Breast epithelium (tissue), 4 donors: ENCODE measurements at places on chromosomes 3 and 15. TPM values are rescaled to one million over a fixed set of nuclear protein-coding genes. Genes with fewer than 3 reads are reported as not detected.

DNA sequence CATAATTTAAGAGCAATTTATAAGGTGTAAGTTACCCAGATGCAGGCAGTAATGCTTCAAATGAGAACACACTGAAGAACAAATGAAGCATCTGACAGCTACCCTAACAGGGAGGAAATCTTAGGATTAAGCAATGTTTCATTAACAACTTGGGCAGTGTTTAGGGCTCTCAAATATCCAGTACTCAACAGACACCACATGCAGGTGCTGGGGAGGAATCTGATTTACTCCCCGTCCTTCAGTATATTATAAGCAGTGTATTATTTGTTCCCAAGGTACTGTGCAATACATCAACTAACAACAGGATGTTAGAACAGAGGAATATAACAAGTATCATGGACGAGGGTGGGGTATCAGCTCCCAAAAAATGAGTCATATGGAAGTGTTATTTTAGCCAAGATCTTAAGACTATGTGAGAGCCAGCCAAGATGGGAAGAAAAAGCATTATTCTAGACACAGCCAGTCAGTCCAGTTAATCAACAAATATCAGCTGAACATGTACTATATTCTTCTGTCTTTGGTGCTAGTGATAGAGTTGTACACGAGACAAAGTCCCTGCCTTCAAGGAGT is 20.4 kb downstream of the BTBD1 start:
- no peaks in the 10 kb centered on the region for H3K4me1 ChIP-seq
- no peak overlapping the region for H3K27ac ChIP-seq
- H3K36me3 ChIP-seq = no peaks in the 10 kb centered on the region
- no peak for DNase-seq
- no peak overlapping the region for H3K4me3 ChIP-seq
- H3K27me3 ChIP-seq = no peaks in the 10 kb centered on the region

DNA sequence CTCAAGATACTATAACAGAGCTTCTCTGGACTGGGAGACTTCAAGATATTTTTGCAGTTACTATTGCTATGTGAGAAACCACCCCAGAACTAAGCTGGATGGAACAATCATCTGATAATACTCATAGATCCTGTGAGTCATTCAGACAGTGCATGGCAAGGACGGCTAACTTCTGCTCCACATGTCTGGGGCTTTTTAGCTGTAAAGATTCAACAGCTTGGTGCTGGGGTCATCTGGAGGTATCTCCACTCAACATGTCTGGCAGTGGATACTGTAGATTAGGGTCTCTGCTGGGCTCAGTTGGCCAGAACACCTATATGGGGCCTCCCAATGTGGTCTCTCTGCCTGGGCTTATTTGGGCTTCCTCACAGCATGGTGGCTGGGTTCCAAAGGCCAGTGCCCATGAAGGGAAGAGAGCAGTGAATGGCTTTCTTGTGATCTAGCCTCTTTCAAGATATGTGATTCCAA is 117.3 kb upstream of the SLC7A14 start:
- H3K4me1 ChIP-seq = no peaks in the 10 kb centered on the region
- no peak overlapping the region for H3K4me3 ChIP-seq
- no peaks in the 10 kb centered on the region for H3K36me3 ChIP-seq
- no peak overlapping the region for H3K27ac ChIP-seq
- H3K27me3 ChIP-seq = no peaks in the 10 kb centered on the region

GRCh38 chr15:66698318-66698961 is 3.6 kb upstream of the SMAD6 start:
- DNase-seq = peak; percentile 72
- no peaks in the 10 kb centered on the region for H3K27me3 ChIP-seq
- H3K36me3 ChIP-seq = no peaks in the 10 kb centered on the region

DNA sequence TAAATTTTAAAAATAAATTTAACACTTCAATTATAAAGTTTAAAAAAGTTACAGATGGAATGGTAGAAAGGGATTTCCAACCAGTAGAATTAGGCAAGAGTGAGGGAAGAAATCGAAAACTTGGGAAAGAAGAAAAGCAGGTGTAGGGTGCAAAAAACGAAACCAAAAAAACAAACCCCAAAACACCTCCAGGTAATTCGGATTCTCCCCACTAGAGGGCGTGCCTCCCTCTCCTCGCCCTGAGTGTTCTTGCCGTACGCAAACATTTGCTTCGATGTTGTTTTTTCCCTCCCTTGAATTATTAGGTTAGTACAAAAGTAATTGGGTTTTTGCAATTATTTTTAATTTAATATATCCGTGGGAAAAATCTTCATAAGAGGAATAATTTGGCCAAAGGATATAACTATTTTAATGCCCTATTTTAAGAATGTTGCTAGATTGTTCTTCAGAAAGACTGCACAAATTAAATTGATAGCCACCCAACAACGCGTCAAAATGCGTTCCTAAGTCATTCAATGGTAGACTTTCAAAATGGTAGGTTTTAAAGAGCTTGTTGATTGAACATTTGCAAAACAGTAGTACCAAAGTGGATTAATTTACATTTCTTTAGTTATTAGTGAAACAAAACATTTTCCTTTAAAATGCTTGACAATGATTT is 63.7 kb downstream of the SLC30A4 start:
- DNase-seq = peak; percentile 54
- H3K4me1 ChIP-seq = peaks cover 18% of the 10 kb centered on the region
- no peak overlapping the region for H3K27ac ChIP-seq
- no peaks in the 10 kb centered on the region for H3K27me3 ChIP-seq

- DNase-seq = no peak
- H3K27ac ChIP-seq = peak overlapping the region; percentile 84
- no peak overlapping the region for H3K4me3 ChIP-seq
- H3K27me3 ChIP-seq = no peaks in the 10 kb centered on the region
- H3K4me1 ChIP-seq = no peaks in the 10 kb centered on the region
Measured at GRCh38 chr3:102181175-102181920, 253.5 kb upstream of the ZPLD1 start.

Gene KBTBD13
- 0.15 TPM for total RNA-seq

DNA sequence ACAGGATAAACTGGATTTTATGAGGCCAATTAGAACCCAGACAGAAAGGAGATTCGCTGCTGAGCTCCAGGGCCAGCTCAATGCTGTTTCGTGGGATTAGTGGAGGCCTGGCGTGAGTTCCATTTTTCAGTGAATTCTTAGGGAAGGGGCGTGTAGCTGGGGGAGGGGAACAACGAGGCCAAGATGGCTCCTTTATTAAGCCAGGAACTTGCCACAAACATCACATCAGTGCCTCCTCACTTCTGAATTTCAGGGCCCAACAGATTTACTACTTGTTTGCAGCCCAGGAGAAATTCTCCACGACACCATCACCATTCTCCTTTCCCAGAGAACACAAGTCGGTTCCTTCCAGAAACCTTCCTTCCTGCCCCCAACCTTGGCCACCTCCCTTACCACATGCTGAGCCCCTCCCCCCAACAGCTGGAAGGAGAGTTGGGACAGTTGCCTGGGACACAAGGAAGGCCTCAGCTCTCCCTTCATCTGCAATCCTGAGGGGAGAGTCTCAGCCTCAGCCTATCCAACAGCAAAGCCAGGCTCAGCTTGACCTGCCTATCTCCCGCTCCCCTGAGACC is 5.8 kb downstream of the IGDCC4 start:
- H3K27ac ChIP-seq = no peak overlapping the region
- no peaks in the 10 kb centered on the region for H3K27me3 ChIP-seq
- DNase-seq = no peak
- peaks cover 6% of the 10 kb centered on the region for H3K4me1 ChIP-seq

DNA sequence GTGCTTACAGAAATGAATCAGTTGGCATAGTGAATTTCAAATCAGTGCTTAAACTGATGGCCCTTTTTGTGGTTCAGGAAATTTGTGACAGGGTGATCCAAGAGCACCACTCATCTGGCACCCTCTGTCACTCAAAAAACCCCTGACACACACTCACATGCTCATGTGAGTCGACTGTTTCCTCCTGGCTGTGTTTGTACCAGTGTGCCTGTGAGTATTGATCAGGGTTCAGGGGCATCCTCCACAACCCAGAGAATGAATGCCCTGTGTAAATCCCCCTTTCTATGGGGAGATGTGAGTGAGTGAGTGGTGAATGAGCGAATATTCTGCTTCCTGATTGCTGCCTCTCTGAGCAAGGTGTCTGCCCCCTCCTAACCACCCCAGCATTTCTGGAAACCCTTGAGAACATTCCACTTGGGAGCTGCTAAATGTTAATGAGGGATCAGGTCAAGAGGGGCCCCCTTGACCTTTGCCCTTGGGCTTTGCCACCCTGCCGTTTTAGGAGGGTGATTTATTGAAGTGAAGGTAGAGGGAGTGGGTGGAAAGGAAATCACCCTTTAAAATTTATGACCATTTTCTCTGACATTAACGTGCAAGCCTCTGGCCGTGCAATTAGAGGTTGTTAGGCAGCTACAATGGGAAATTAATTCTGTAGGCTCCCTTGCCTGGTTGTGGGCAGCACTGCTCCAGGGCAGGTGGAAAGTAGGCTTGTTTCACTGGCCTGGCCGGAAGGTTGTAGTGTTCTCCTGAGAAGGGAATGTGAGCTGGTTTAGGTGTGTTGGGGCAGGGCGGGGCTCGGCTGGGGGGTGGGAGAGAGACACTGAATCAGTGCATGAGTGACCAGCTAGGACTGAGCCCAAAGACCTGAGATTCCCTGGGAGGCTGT is 87.2 kb downstream of the SLCO3A1 start:
- H3K36me3 ChIP-seq = no peaks in the 10 kb centered on the region
- no peak overlapping the region for H3K4me3 ChIP-seq
- H3K27me3 ChIP-seq = no peaks in the 10 kb centered on the region
- peaks cover 19% of the 10 kb centered on the region for H3K4me1 ChIP-seq
- no peak for DNase-seq

- H3K36me3 ChIP-seq = no peaks in the 10 kb centered on the region
- no peak for DNase-seq
- H3K27ac ChIP-seq = no peak overlapping the region
- H3K4me3 ChIP-seq = no peak overlapping the region
- H3K27me3 ChIP-seq = no peaks in the 10 kb centered on the region
Measured at GRCh38 chr3:112904786-112905185, 58.1 kb upstream of the CD200R1L start.
